ENCODE measurements at places on chromosomes 12 and 14.

DNA sequence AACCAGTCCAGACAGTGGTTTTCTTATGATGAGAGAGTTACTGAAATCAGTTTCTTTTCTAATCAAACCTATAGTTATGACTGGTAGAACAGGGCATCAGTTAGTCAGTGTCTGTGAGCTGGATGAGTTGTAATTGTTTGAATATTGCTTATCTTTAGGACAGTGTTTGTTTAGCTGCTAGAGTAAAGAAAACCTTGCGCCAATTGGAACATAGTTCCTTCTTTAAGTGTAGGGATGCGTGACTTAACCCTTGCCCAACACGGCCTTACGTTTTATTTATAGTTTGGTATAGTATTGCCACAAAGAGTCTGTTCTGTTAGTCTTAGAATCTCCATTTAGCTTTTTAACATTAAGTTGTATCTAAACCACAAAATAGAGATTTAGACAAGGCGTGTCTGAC, 572.6 kb downstream of the SLC16A7 start:
- no peak for DNase-seq

DNA sequence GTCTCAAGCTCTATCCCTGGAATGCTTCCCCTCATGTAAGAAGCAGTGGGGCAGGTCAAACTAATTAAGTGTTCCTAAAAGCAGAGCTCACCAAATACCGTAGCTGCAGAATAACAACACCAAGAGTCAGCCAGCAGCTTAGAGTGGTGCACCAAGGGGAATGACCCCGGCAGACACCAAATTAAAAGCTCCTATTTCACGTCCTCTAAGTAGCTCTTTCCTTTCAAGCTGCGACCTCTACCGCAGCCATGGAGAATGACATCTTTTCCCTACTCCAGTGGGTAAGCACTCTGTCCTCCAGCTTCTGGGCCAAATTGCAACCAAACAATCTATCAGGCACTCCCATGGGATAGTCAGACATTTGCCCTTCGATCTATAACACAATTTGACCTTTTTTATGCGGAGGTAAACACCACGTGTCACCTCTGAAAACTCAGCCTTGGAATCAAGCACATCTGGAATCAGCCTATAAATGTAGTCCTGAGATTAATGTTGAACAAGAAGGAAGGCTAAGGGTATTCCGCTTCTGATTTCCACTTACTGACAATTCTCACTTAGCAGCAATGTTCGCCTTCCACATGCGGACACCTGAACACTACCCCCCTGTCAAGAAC, 67.6 kb upstream of the CDKN3 start:
- no peak for DNase-seq

GRCh38 chr12:31984806-31985591, 25.8 kb downstream of the RESF1 start:
- no peak for DNase-seq

DNA sequence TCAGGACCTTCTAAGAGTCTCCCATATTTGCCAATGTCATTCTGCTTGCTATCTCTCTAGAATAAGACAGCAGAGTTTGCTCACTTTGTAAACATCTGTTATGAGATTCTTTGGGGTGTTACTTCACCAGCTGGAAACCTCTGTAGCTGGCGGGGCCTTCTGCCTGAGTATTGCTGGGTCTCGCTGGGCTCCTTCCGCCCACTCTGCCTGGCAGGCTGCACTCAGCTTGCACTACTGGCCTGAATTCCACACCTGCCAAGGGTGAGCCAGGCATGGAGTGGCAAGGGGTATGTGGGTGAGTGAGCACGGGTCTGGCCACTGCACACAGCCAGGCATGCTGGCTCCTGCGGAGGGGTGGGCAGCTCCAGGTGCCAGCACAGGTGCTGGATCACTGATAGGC, 267.3 kb upstream of the PDE3A start:
- no peak for DNase-seq

- DNase-seq, result peak; percentile 4
These were observed 145.6 kb upstream of the NCOR2 start for GRCh38 chr12:124713041-124713435.

GRCh38 chr12:31008961-31009840, 64.5 kb upstream of the DDX11 start:
- no peak for DNase-seq

- DNase-seq, result peak; percentile 92
These were observed 13.3 kb downstream of the SLC15A4 start for GRCh38 chr12:128810182-128811127.

- no peak for DNase-seq
These were observed 64.3 kb downstream of the ANKS1B start for GRCh38 chr12:99920353-99920960.

- no peak for DNase-seq
These were observed 49.0 kb downstream of the TMEM117 start for GRCh38 chr12:43884683-43885410.

- peak; percentile 49 for DNase-seq
These were observed 22.9 kb upstream of the TCL1B start for GRCh38 chr14:95663226-95663797.

GRCh38 chr14:33390335-33390734, 451.7 kb downstream of the NPAS3 start:
- no peak for DNase-seq

DNA sequence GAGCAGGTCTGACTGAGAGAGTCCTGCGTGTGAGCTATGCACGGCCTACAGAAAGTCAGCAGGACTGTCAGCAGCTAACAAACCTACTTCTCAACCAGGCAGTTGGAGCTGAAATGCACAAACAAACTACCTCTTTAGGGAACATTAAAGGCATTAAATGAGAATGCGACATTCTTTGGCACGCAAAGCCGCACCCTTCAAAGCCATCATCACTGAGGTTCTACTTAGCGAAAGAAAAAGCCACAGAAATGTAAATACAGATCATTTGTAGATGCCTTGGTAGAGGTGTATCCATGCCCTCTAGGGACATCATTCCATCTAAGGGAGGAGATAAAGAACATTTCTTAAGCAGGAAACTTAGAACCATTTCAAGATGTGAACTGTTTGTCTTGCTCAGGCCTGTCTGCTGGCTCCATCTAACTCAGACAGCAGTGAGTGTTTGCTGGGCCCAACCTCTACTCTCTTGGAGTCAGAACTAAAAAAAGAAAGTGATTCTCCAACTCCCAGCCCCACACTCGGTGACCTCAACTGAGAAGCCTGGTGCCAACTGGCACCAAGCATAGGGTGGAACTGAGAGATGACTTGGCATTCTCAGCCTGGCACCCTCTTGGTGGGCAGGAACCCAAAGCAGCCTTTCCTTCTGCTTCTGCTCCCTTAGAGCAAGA, 63.5 kb upstream of the MBIP start:
- DNase-seq, result no peak

GRCh38 chr12:54207539-54208294, 18.9 kb upstream of the SMUG1 start:
- DNase-seq, result no peak

DNA sequence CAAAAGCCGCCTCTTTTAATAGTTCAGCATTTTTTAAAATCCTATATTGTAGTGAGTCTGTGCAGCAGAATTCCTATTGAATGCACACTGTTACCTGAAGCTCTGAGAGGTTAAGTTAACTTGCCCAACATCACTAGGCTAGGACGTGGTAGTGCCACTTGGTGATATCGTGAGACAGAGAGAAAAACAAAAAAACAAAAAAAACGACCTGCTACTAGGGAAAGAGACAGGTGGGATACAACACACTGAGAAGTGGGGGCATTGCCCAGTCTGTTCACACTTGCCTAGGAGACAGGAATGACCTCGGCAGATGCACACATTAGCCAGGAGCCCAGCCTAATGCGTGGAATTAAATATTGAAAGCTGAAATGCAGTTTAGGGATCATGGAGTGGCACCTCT, 129.7 kb upstream of the CCND2 start:
- no peak for DNase-seq

DNA sequence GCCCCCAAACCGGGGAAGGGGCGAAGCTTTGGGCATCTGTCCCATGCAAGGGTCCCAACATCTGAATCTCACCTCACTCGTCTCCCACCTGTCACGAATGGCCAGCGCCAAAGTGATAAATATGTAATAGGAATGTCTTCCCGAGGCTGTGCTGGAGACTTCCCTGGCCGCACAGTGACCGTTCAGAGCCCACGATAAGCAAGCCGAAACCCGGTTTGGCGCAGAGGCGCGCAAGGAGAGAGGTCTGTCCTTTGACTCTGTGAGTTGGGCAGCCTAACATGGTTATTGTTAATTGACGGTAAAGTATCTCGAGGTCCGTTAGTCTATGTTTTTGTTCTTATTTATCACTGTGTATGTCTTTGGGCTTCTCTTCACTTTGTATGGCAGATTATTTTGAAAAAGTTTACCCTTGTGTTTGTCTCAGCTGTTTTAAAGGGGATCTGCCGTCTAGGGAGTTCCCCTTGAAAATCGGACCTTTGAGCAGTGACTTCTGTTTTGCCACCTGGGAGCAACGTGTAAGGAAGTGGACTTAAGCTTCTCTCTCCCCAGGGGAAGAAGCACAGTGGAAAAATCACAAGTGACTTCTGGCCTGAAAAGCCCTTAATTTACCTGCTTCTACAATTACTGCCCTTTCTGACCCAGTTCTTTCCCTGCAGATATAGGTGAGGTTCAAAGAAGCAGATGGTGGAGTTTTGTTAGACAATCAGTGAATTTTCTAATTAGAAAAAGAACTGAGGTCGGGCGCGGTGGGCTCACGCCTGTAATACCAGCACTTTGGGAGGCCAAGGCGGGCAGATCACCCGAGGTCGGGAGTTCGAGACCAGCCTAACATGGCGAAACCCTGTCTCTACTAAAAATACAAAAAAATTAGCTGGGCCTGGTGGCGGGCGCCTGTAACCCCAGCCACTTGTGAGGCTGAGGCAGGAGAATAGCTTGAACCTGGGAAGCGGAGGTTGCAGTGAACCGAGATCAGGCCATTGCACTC, 1.1 kb upstream of the TM9SF1 start:
- DNase-seq, result peak; percentile 36

DNA sequence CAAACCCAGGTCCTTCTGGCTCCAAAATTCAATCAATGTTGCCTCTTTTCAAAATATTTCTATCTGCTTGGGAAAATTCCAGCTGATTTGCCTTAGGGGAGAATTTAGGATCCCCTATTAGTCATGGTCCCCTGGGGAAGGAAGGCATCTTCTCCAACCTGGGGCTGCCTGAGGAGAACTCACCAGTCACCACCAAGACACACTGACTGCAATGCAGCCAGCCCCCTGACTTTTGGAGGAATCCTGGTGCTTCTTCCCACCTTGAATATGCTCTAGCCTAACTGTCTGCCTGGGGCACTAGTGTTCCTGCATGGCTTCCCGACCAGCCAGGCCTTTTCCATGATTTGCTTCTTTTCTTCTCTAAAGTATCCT, 71.8 kb upstream of the BCL2L14 start:
- DNase-seq, result no peak

GRCh38 chr12:12725956-12726554, 8.9 kb downstream of the CDKN1B start:
- DNase-seq, result no peak

DNA sequence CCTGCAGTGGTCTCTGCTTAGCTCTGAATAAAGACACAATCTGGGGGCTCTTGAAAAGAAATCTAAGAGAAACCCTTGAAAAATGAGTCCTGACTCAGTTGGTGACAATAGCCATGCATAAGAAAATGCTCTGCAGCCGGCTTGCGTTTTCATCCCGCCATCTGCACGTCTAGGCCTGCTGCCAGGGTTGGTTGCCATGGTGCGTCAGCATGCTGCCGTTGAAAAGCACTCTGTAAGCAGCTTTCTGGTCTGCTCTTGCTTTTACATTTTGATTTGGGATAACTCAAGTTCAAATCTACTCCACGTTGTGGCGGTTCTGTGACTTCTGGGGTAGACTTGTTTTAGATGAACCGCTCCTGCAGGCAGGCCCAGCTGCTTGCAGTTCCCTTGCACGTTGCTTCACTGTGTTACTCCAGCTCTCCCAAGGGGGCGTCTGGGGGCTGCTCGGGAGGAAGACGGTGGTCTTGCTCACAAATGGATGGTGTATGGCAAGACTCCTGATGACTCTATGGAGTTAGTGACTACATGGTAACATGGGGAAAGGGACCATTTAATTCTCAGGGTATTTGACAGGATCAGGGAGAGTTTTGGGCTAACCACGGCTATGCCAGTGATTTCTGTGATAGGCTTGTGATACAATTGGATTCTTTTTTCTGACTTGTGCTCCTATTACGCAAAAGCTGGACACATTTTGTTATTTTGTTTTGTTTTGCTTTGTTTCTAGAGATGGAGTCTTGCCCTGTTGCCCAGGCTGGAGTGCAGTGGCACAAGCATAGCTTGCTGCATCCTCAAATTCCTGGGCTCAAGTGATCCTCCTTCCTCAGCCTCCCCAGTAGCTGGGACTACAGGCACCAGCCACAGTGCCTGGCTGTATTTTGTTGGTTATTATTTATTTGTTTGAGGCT, 15.8 kb downstream of the WNT5B start:
- no peak for DNase-seq

DNA sequence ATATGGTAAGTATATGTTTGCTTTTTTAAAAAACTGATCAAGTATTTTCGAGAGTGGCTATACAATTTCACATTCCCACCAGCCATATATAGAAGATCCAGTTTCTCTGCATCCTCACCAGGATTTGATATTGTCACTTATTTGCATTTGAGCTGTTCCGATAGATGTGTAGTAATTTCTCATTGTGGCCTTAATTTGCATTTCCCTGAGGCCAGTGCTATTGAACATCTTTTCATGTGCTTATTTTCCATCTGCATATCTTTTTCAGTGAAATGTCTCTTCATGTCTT, 72.9 kb upstream of the VASH1 start:
- no peak for DNase-seq

GRCh38 chr14:71212683-71213107, 305.4 kb downstream of the PCNX1 start:
- no peak for DNase-seq

DNA sequence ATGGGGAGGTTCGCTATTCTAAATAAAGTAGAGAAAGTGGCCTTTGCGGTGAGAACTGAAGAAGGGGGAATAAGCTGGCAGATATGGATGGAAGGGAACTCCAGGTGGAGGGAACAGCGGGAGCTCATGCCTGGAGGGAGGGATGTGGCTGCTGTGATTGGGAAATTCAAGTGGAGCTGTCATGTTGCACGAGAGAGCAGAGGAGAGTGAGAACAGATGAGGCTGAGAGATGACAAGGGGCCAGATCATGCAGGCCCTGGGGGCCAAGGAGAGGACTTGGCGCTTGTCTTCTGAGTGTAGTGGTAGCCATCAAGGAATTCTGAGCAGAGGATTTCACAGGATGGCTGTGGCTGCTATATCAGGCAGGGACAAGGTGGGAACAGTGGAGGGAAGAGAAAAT, 35.0 kb downstream of the TGFB3 start:
- DNase-seq, result no peak

DNA sequence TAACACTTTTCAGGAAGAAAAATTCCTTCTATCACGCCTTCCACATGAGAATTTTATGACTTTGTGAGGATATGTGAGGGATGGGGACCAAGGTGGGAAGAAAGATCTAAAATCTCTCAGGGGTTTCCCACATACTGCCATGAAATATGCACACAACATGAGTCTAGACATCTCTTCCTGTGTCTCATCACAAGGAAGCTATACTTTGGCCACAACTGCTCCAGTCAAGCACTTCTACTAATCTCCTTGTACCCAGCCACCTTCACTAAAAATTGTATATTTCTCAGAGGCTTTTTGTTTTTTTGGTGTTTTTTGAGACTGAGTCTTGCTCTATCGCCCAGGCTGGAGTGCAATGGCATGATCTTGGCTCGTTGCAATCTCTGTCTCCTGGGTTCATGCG, 3.2 kb downstream of the OSBPL8 start:
- DNase-seq, result no peak

Measured in GM12878 (cell line).